Stimulated activated CD4-positive, alpha-beta T cell treated with anti-CD3 and anti-CD28 coated beads, Interleukin-12 subunit alpha, Interleukin-12 subunit beta, amount 100 ng/mL, for 4 hours (primary cell): ENCODE measurements at places on chromosomes 5 and 9.

DNA sequence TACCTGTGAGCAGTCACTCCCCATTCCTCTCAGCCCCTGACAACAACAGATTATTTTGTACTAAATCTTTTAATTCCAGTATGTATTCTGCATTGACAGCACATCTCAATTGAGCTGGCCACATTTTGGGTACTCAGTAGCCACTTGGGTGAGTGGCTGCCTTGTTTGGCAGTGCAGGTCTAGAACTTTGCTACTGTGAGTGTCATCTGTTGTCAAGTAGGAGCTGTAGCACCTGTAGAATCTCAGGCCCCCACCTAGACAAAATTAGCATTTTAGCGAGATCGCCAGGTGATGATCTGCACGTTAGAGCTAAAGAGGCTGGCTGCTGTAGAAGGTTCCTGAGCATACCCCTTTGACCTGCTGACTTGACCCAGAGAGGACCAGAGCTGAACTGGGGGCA, 44.4 kb upstream of the CPEB4 start:
- DNase-seq: no peak

GRCh38 chr9:23850242-23850689, 24.2 kb upstream of the ELAVL2 start:
- no peak for DNase-seq

DNA sequence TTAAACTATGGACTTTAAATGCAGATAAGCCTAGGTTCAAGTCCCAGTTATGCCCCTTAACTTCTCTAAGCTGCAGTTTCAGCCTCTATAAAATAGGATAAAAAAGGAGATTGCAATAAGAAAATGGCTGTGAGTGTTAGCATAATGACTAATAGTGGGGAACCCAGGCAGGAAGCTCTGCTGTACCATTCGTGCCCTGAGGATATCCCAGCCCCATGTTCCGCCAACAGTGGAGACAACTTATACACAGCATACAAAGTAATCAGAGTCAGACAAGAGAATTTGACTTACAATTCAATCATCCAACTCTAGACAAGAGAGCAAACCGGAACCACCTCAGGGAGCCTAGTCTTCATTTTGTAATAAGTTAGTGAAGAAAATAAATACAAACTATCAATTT, 141.5 kb upstream of the FSTL4 start:
- no peak for DNase-seq

DNA sequence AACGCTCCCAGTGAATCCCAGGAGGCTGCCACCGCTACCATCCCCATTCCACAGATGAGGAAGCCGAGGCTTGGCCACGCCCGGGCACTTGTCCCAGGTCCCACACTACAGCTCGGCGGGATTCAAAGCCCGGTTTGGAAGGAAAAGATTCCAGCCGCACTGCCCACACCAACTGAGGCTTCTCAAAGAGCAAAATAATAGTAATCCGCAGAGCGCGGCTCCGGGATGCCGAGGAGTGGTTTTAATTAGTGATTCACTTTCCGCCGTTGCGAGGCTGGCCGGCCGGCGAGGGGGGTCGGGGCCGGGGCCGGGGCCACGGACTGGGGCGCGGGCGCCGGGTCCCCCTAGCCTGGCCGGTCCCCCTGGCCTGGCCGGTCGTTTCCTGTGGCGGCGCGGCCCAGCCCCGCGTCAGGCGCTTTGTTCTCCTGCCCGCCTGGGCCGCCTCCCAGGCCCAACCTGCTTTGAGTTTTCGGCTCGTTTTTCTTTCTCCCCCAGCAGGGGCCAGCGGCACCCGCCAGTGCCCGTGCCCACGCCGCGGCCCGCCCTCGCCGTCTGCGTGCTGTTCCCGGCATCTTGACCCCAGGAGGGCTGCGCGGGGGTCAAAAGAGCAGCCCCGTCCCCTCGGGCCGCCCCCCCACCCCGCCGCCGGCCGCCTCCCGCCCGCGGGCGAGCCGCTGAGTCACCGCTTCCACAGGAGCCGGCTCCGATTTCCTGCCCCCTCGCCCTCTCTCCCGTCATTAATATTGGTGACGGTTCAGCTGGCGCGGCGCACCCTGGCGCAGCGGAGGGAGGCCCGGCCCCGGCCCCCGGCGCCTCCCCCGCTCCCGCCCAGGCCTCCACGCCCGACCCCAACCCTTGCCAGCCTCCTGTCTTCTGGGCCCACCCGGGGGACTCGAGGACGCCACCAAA, 31.2 kb downstream of the FGF18 start:
- DNase-seq: peak; percentile 12

DNA sequence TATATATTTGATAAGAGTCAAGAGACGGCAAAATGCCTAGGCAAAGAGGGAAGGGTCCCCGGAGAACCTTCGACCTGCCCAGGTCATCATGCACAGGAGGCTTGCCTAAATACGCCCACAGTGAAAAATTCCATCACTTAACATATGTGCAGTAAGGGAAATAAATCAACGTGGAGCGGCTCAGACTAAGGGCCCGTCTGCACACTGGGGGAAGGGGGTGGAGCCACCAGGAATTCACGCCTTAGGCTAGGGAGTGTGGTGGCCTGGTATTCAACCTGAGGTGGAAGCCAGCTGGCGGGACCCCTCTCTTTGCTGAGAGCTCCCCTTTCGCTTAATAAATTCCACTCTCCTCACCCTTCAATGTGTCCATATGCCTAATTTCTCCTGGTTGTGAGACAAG, 8.3 kb downstream of the PTBP3 start:
- no peak for DNase-seq

GRCh38 chr5:74655206-74655605, 14.7 kb upstream of the ENC1 start:
- no peak for DNase-seq

GRCh38 chr5:2261004-2261703, 378.4 kb upstream of the IRX4 start:
- no peak for DNase-seq

- DNase-seq: peak; percentile 21
These were observed 235.7 kb downstream of the HSPA4 start for GRCh38 chr5:133287500-133287899.

- no peak for DNase-seq
These were observed 54.0 kb downstream of the CTNNA1 start for GRCh38 chr5:138807182-138807581.

DNA sequence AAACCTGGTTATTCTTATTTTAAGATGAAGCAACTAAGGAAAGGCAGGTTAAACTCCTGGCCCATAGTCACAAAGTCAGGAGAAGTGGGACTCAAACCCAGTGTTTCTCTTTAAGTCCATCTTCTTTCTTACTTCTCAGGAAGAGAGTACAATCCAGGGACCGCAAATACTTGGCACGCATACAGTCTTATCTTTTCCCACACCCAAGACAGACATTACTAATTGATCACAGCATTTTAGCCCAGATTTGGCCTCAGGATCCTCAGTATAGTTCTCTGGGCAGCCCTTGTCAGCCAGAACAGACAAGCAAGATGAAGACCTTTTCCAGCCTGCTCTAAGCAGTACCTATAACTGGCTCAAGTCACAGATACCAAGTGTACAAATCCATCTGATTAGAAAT, 125.5 kb upstream of the RAI14 start:
- no peak for DNase-seq

DNA sequence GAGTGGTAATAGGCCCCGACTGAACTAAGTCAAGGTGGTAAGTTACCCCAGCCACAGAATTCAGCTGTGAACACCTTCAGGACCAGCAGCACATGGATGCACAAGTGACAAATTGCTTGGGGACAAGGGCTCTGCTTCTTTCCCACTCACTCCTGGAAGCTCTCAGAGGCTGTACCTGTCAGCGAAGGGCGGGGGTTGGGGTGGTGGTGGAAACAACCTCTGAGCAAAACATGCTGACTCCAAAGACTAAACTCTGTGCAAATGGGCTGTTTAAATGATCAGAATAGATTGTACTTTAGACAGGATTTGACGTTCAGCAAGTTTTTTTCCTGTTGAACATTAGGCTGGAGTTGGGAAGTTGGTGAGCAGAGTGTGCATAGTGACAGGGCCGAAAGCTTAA, 544.5 kb upstream of the ZNF608 start:
- no peak for DNase-seq

GRCh38 chr9:105510024-105510423, 47.9 kb upstream of the FKTN start:
- no peak for DNase-seq

GRCh38 chr9:93864032-93864431, 91.1 kb downstream of the BARX1 start:
- DNase-seq: no peak

- DNase-seq: no peak
These were observed 21.3 kb downstream of the AKNA start for GRCh38 chr9:114366334-114367128.

DNA sequence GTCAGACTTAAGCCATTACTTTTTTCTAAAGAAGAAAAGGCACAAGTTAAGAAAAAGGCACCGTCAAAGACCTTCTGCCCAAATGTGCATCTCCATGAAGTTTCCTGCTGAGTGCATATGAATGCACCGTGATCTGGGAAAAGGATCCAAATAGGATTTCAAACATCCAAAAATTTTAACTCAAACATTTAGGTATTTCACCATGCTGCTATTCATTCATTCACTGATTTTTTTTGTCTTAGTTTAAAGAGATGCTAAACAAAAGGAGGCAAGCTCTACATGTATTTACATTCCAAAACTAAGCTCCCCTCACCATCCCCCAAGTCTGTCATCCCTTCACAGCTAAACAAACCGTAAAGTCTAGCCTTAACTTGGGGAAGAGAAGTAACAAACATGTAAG, 291.9 kb downstream of the ARL15 start:
- DNase-seq: no peak

- DNase-seq: no peak
These were observed 22.6 kb downstream of the CD180 start for GRCh38 chr5:67173959-67174358.

- no peak for DNase-seq
These were observed 162.5 kb downstream of the COL23A1 start for GRCh38 chr5:178427576-178428197.

DNA sequence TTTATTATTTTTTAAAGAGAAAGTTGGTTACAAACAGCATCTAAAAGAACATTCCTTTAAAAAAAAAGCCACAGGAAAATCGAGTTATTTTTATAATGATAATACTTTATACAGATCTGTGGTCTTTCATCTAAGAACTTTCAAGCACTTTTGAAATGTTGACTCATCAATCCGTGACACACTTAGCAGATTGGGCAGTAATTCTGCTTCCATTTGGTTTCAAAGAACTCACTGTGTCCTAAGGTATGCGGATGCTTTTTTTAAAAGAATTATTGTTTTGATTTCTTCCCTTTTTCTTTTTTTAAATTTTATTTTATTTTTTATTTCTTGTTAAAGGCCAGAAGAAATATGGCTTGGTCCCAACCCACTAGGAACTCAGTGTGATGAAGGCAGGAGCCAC, 147.8 kb downstream of the AOPEP start:
- DNase-seq: no peak

DNA sequence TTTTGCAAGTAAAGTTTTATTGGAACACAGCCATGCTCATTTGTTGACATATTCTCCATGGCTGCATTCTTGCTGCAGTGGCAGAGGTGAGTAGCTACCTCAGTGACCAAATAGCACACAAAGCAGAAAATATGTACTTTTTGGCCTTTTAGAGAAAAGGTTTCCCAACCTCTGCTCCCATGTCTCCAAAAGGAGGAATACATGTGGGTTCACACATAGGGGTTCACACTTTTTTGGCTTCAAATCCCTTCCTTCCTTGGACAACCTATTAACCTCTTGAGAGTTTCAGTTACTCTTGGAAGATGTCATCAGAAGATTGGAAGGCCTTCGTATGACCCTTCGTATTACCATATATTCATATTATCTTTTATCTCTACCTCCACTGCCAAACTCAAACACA, 285.1 kb upstream of the TUT7 start:
- DNase-seq: no peak

DNA sequence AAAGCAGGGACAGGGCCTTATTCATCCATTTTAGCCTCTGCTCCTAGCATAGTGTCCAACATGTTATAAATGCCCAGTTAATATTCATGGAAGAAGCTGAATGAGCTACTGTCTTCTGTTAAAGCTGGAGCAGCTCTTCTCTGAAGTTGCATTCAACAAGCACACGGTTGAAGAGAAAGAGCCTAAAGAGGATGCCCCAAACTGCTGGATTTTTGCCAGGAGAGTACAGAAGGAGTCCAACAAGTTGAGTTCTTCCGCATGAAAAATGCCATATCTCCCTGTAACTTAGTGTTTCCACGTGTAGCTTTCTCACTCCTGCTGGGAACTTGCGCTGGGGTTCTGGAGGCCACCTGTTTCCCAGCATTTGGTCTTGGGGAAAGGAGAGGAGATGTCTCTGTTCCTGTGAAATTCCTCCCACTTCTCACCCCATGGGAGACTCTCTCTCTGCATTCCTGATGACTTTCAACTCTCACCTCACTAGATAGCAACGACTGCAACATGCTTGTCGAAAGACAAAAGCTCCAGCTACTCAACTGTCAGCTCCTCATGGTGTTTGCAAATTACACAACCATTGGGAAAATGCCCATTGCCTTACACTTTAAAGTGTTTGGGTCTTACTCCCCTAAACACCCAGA, 122.8 kb downstream of the KIF4B start:
- no peak for DNase-seq

DNA sequence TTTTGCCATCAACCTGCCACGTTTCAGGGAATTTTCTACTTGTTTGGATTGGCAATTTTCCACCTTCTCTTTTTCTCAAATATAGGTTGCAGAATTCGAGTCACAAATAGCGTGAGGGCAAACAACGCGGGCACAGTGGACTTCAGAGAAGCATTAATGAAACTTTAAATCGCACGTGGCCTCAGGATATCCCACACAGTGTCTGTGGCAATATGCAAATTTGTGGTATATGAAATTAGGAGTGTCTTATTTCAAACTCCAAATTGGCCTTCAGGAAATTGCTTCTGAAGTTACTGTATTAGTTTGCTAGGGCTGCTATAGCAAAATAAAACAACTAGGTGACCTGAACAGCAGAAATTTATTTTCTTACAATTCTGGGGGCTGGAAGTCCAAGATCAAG, 91.2 kb downstream of the MTRR start:
- DNase-seq: no peak

DNA sequence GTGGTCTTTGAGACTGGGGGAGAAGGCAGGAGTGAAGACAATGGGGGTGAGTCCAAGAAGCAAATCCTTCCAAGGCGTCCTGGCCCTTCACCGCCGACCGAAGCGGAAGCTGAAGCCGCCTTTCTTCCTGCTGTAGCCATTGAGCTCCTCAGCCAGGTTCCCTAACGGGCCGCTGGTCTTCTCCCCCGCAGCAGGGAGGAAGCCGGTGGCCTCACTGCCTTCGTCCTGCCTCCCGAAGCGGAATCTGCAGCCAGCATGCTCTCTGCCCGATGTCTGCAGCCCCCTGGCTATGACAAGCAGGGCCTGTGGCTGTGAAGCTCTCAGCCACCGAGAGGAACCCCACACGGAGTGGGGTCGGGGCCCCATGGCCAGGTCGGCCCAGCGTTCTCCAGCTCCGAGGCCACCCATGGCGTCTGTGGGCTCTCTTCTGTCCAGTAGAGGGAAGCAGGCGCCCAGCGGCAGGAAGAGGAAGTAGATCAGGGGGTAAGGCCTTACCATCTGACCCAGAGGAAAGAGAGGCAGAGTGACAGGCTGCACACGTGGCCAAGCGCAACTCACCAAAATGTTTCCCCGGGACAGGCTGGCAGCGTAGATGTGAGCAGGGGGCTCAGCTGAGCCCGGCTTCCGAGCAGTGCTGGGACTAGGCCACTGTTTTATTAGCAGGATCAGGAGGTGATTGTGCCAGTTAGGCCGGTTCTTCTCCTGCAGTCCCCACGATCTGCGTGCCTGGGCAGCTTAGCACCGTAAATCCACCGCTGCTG, 3.1 kb downstream of the QRFP start:
- DNase-seq: no peak
